H1 (cell line): ENCODE measurements at places on chromosomes 7 and 10. TPM values are rescaled to one million over a fixed set of nuclear protein-coding genes. Genes with fewer than 3 reads are reported as not detected.

- DNase-seq: no peak
Observed at GRCh38 chr7:150375662-150376521, 3.2 kb upstream of the ZNF775 start.

DNA sequence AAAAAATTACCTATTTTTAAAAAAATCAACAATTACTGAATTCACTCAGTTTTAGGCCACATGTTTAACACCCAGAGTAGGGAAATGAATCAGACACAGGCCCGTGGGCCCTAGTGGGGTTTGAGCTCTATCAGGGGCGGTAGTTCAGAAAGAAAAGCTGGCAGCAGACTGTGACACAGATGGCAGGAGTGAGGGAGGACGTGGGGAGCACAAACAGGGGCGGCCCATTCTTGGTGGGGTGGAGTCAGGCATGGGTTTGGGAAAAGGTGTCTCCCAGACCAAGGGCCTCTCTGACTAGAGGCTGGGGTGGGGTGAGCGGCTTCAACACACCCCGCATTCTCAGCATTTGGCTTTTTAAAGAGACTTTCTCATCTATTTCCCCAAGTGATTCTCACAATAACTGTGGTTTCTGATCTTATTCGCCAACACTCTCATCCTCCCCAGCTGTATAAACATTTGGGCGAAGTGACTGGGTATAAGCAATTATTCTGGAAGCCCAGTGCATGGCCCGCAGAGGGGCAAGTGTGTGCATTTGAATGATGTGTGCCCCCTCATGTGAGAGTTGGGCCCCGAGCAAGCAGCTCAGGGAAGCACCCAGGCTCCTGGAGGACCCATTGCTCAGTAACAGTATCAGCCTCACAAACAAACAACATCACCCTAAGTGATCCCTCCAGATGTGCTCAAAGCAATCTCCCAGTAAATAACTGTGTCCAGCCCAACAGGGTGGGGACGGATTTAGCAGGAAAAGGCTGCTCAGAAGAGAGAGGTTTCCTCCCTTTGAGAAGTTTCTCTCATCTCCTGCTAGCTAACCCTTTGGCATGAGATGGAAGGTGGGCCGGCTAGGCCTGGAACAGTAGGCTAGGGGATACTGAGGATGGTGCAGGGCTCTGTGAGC lies 437.6 kb upstream of the ZMIZ1 start:
- no peak for DNase-seq

PROSER2 gene
- total RNA-seq: 11.6 and 13.7 TPM in 2 replicates

DNA sequence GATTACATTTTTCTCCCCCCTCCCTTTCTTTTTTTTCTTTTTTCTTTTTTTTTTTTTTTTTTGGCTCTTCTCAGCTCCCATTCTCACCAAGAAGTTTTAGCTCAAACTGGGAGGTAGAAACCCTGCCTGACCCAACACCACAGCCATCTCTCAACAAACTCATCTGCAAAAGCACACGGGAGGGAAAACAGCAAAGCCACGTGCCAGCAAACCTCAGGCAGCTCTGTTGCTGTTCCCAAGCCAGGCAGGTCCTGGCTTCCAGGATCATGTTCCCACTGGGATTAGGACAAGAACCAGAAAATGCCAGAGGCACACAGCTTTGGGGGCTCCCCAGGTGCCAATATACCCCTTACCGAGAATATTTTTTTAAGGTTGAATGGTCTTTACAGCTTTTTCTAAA lies 56.7 kb downstream of the ITIH5 start:
- no peak for DNase-seq
